Activated naive CD8-positive, alpha-beta T cell treated with anti-CD3 and anti-CD28 coated beads, Interleukin-2, amount 10 ng/mL, durations not matched to agents 7 days and 5 days (primary cell): ENCODE measurements at places on chromosomes 6 and 20. TPM values are rescaled to one million over a fixed set of nuclear protein-coding genes. Genes with fewer than 3 reads are reported as not detected.

Gene SOBP
- 1.2 TPM for total RNA-seq

DNA sequence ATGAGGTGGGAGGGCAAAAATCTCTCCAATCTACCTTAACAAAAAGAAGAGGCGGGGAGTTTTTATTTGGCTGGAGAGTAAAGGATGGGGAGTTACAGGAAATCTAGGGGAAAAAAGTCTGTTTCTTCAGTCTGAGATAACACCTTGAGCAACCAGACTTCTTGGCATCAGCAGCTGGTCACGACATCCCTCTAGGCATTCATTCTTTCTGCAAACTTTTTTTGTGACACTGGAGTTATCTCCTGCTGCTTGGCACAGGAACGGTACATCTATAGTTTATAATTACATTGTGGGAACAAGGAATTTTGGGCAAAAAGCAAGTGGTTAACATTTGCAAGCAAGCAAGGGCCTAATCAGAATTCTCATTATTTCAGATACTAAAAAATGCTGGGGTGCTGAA is 50.6 kb upstream of the IFNGR1 start:
- DNase-seq, result no peak
- no peaks in the 10 kb centered on the region for H3K36me3 ChIP-seq
- H3K27ac ChIP-seq, result no peak overlapping the region
- H3K4me3 ChIP-seq, result no peak overlapping the region
- H3K27me3 ChIP-seq, result peaks cover 44% of the 10 kb centered on the region

DNA sequence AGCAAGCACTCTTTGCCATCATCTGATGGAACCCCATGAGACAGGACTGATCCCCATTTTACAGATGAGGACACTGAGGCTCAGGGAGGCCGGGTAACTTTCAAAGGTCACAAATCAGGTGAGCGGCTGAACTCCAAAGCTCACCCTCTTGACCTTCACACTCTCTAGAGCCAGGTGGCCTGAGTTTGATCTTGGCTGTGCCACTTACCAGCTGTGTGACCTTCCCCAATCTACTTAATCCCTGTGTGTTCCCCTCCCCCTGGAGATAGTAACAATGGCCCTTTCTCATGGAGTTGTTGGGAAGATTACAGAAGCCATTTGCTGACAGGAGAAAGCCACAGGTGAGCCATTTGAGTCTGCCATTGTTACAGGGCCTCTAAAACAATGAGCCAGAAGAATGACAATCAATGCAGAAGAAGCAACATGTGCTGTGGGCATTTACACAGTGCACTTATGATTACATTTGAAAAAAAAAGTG is 34.5 kb downstream of the BMP7 start:
- H3K4me3 ChIP-seq, result no peak overlapping the region
- no peak overlapping the region for H3K27ac ChIP-seq
- DNase-seq, result no peak

DNA sequence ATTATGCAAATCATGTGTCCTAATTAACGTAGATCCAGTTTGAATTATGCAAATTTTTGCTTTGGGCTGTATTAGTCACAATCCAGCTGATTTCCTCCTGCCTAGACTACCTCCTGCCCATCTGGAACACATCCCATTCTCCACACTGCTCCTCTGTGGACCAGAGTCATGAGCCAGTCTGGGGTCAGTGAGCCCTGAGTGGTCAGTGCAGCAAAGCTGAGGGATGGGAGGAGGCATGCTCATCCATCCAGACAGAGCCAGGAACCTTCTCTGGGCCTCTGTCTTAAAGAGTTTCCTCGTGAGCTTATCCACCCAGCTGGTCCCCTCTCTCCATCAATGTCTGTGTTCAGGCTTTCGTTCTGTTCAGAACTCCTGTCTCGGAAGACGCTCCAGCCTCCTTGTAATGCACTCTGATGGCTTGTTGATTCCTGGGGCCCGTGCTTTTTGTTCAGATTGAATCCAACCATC is 747.8 kb downstream of the PTPRT start:
- no peak overlapping the region for H3K4me3 ChIP-seq
- H3K4me1 ChIP-seq, result no peaks in the 10 kb centered on the region
- DNase-seq, result no peak
- no peaks in the 10 kb centered on the region for H3K36me3 ChIP-seq
- H3K27ac ChIP-seq, result no peak overlapping the region

- DNase-seq, result no peak
- peaks cover 30% of the 10 kb centered on the region for H3K4me1 ChIP-seq
- peaks cover 4% of the 10 kb centered on the region for H3K36me3 ChIP-seq
- H3K27ac ChIP-seq, result peak overlapping the region; percentile 61
- H3K4me3 ChIP-seq, result peak overlapping the region; percentile 2
Measured at GRCh38 chr20:62030834-62031434, 34.7 kb downstream of the TAF4 start.

Gene WFDC12
- not detected for total RNA-seq

Gene DLK2
- total RNA-seq, result 0.30 TPM

DNA sequence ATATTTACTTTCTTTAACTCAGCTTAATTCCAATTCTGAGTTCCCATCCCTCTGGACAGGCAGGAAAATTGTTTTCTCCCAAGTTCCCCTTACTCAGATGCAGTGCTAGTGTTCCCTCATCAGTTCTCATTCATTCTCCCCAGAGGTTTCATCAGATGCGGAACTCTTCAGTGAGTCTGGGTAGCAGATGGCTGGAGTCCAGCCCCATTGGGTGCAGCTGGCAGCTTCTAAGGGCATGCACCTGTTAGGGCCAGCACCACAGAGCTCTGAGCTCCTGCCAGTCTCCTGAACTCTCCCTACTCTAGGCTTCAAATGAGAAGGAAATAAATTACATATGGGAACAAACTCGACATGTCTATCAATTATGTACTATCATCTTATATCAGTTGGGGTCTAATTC is 76.6 kb downstream of the SOD2 start:
- H3K27me3 ChIP-seq, result peaks cover 5% of the 10 kb centered on the region
- no peak overlapping the region for H3K4me3 ChIP-seq
- no peak for DNase-seq
- no peaks in the 10 kb centered on the region for H3K36me3 ChIP-seq

Gene IL17F
- total RNA-seq, result not detected

- H3K4me1 ChIP-seq, result no peaks in the 10 kb centered on the region
- no peak overlapping the region for H3K4me3 ChIP-seq
Measured at GRCh38 chr6:136173519-136174507, 76.3 kb downstream of the MTFR2 start.

Gene TFAP2D
- not detected for total RNA-seq

Gene HLA-DPB1
- total RNA-seq, result 44.7 TPM

DNA sequence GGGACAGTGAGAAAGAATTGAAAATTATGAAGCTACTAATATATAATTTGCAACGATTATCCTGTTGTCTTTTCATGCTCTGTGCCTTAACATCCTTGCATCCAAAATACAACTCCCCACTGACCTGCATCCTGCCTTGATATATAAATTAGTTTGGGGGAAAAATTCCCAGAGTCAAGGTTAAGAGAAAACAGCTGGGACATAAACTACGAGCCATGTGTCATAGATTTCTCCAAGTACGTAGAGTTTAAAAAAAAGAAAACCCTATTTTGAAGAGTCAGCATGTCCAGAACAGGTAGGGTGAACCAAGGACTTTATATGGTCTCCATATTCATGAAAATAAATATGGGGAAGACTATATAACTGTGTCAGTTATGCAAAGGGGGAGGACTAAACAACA is 123.8 kb upstream of the MARCKS start:
- H3K27me3 ChIP-seq, result no peaks in the 10 kb centered on the region
- no peak overlapping the region for H3K27ac ChIP-seq
- no peaks in the 10 kb centered on the region for H3K36me3 ChIP-seq
- no peak overlapping the region for H3K4me3 ChIP-seq
- H3K4me1 ChIP-seq, result no peaks in the 10 kb centered on the region
- no peak for DNase-seq

DNA sequence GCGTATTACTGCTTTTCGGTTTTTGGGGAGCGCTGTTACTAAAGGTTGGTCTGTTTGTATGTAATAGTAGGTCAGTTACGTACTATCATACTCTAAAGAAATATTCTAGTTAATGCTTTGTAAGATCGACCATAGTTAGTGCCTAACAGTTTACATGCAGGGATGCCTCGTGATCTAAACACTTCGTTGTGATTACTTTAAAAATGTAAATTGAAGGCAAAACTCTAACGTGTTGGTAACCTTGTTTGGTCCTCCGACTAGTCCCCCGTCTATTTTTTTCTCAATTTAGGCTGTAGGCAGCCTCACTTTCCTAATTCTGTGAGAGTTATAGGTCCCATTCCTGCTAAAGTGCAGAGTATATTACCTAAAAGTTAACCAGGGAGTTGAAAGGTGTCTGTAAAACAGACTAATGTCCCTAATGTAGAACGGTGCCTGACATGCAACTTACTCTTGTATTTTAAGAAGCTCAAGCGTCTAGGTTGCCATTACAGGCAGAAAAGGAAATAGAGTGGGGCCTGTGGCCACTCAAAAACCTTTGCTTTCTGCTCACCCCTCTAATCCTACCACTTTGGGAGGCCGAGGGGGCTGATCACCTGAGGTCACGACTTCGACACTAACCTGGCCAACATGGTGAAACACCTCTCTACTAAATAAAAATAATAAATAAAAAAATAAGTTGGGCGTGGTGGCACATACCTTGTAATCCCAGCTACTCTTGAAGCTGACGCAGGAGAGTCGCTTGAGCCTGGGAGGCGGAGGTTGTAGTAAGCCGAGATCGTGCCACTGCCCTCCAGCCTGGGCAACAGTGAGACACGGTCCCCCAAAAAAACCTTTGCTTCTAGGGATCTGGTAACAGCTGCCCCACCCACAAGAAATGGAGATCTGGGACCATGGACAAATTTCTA is 37.8 kb downstream of the HFE start:
- H3K27me3 ChIP-seq, result no peaks in the 10 kb centered on the region
- DNase-seq, result peak; percentile 56
- H3K4me1 ChIP-seq, result peaks cover 50% of the 10 kb centered on the region
- peak overlapping the region; percentile 100 for H3K27ac ChIP-seq

GRCh38 chr6:163323705-163324104 is 90.8 kb upstream of the QKI start:
- H3K27ac ChIP-seq, result no peak overlapping the region
- H3K4me3 ChIP-seq, result no peak overlapping the region

- peak overlapping the region; percentile 85 for H3K27ac ChIP-seq
- no peaks in the 10 kb centered on the region for H3K27me3 ChIP-seq
- DNase-seq, result no peak
- peaks cover 29% of the 10 kb centered on the region for H3K36me3 ChIP-seq
- H3K4me1 ChIP-seq, result peaks cover 24% of the 10 kb centered on the region
Measured at GRCh38 chr6:116682334-116682712, 1.3 kb downstream of the KPNA5 start.

Gene ZNF292
- total RNA-seq, result 70.2 TPM

DNA sequence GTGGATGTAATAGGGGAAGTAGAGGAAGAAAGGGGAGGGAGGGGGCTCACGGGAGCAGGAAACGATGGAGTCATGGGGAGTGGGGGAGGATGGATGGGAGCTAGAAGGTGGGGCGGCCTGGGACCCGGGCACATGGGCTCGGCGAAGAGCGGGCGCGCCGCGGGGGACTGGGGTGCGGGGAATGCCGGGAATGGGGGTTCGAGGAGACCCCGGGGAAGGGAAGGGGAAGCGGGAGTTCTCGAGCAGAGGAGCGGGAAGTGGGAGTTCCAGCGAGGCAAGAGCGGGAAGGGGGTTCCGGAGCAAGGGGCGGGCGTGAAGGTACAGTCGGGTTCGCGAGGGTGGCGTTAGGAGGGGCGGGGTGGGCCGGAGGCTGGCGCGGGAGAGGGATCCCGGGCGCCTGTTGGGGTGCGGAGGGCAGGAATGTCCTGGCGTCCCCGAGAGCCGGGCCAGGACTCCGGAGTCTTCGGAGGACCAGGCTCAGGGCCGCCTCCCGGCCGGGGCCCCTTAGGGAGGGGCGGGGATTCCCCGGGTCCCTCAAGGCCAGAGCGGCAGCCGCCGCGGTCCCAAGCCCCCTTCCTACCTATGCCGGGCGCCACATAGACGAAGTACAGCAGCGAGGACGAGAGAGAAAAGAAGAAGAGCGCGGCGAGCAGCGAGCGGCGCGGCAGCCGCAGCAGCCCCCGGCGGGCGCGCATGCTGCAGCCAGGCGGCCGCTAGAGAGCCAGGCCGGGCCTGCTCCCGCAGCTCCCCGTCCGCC is 504 bp downstream of the B4GALT5 start:
- peak overlapping the region; percentile 80 for H3K27ac ChIP-seq
- peak; percentile 33 for DNase-seq
- H3K27me3 ChIP-seq, result peaks cover 2% of the 10 kb centered on the region
- H3K4me1 ChIP-seq, result peaks cover 30% of the 10 kb centered on the region
- peak overlapping the region; percentile 93 for H3K4me3 ChIP-seq

DNA sequence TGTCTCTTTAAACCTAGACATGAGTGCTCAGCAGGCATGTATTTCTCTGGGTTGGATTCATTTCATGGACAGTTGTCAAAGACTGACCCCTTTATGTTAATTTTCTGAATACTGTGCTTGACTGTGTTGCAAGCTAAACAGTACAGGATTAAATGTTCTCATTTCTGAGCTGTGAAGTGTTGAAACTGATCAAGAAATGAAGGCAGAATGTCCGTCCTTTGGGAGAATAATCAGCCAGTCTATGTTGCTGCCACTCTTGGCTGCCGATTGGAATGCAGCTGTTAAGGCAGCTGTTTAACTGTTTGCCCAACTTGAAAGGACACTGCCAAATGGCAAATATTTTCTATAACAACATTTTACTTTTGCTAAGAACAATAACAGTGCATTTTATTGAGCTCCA is 87.3 kb downstream of the CEP57L1 start:
- H3K4me1 ChIP-seq, result no peaks in the 10 kb centered on the region
- H3K27ac ChIP-seq, result no peak overlapping the region
- peaks cover 61% of the 10 kb centered on the region for H3K27me3 ChIP-seq
- H3K36me3 ChIP-seq, result no peaks in the 10 kb centered on the region

GRCh38 chr20:58171796-58172425 is 56.5 kb downstream of the ANKRD60 start:
- H3K4me1 ChIP-seq, result peaks cover 8% of the 10 kb centered on the region
- H3K27me3 ChIP-seq, result no peaks in the 10 kb centered on the region
- H3K4me3 ChIP-seq, result no peak overlapping the region
- H3K27ac ChIP-seq, result no peak overlapping the region
- no peak for DNase-seq
- no peaks in the 10 kb centered on the region for H3K36me3 ChIP-seq

Gene VSX1
- total RNA-seq, result not detected

- no peaks in the 10 kb centered on the region for H3K36me3 ChIP-seq
- H3K27ac ChIP-seq, result no peak overlapping the region
- peaks cover 3% of the 10 kb centered on the region for H3K27me3 ChIP-seq
- H3K4me3 ChIP-seq, result no peak overlapping the region
- DNase-seq, result no peak
Measured at GRCh38 chr20:47705497-47705856, 79.8 kb downstream of the SULF2 start.

Gene SS18L1
- 21.0 TPM for total RNA-seq
